Muscle of arm (tissue), 14 donors: ENCODE measurements at places on chromosomes 3 and 15. TPM values are rescaled to one million over a fixed set of nuclear protein-coding genes. Genes with fewer than 3 reads are reported as not detected.

Gene GABRR3
- not detected for polyA plus RNA-seq

GRCh38 chr3:150419959-150420358, 11.9 kb downstream of the TSC22D2 start:
- no peak for DNase-seq

- no peak for DNase-seq
Measured at GRCh38 chr3:148020861-148021260, 611.7 kb downstream of the ZIC1 start.

DNA sequence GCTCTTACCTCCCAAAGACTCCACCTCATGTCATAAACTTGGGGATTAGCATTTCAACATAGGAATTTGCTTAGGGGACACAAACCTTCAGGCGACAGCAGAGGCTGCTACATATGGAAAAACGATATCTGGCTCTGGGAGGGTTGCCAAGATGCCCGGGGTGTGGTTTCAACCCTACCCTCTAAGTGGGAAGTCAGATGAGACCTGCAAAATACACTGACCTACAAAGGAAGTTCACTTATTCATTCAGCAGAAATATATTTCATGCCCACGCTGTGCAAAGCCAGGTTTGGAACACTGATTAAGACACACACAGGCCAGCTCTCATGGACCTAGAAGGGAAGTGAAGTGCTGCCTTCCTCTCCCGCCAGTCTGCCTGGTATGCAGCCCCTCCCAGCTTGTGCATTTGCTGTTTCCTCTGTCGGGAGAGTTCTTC, 239.3 kb downstream of the FEZF2 start:
- peak; percentile 35 for DNase-seq

DNA sequence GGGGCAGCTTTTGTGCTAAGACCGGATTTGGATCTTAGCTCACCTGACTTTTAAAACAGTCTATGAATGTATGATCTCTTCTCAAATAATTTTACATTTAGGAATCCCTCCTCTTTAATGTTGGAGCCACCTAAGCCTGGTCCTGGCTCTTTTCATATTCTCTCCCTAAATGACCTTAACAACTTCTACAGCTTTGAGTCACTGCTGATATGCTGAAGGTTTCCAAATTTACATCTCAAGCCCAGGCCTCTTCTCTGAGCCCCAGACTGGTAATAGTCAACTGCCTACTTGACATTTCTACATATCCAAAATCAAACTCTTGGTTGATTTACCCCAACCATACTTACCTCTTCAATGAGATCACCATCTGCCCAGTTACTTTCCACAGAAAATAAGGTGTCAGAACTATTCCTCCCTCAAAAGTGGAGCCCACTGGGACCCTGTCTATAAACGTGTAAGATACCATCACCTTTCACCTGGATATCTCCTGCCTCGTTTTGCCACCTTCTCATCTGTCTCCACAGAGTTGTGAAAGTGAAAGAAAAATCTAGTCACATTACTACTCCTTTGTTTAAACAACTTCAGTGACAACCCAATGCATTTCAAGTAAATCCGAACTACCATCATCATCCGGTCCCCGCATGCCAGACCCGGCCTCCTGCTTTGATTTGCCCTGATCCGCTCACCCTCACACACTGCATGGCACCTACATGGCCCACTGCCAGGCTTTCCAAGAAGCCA, 48.8 kb downstream of the UBP1 start:
- no peak for DNase-seq

Gene TLR9
- polyA plus RNA-seq: 0.08 TPM

Gene CTXN2
- not detected for polyA plus RNA-seq

DNA sequence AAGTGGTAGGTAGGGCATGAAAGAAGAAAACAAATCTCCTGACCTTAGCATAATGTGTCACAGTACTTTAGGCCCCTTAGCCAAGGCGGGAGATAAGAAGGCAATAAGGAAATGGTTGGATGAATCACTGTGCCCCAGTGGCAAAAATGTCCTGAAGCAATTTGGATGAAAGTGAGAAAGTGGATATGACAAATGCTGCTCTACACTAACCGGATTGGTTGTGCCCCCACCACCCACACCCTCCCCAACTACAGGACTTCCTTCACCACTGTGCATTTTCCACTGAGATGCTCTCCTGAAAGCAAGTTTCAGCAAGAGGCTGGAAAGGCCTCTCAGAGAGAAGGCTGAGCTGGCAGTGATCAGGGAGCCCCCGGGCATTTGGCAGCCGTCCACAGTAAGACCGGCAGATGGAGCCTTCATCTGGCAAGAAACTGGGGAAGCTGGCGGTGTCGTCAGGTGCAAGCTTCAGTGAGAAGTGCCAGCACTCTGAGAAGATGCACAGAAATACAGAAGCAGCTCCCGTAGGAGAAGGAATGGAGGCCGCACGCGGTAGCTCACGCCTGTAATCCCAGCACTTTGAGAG, 63.8 kb downstream of the ATP1B3 start:
- DNase-seq: no peak
